ENCODE measurements at places on chromosomes 5 and 9.

GRCh38 chr5:74519161-74519571 lies 121.4 kb downstream of the ENC1 start:
- DNase-seq: no peak

GRCh38 chr5:68708842-68709170 lies 385.0 kb upstream of the SLC30A5 start:
- no peak for DNase-seq

- DNase-seq: no peak
Measured at GRCh38 chr5:154603953-154604679, 126.1 kb upstream of the HAND1 start.

DNA sequence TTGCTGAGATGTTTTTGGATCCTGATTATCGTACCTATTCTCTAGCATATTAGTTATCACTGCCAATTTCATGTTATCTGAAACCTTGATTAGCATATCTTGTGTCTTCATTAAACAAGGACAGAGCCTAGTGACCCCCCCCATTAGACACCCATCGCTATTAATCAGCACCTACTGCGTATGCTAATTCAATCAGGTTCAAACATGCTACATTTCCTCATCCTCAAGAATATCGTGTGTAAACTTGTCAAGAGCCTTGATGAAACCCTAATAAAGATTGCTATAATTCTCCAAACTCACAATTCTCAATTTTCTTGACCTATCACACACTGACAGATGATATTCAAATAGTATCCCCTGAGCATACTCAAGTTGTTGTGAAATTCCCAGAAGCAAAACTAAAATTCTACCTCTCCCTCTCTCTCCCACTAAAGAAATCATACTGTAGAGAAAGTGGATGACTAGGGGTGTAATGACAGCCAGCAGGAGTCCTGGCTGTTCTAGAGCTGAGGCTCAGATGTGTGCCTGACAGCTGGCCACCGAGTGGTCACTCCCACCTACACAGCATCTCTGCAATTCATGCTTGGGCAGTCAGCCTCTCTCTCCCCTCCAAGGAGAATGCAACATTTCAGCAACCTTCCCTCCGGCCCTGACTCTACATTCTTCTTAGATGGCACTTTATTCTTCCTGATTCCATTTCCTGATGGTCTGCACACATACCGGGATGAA lies 9.2 kb upstream of the ZNF354A start:
- DNase-seq: no peak

- no peak for DNase-seq
Measured at GRCh38 chr5:77869116-77869798, 93.1 kb upstream of the TBCA start.

GRCh38 chr9:136596630-136597031 lies 50.8 kb upstream of the NOTCH1 start:
- DNase-seq: no peak

- no peak for DNase-seq
Measured at GRCh38 chr5:122532035-122532434, 220.0 kb downstream of the SNCAIP start.

DNA sequence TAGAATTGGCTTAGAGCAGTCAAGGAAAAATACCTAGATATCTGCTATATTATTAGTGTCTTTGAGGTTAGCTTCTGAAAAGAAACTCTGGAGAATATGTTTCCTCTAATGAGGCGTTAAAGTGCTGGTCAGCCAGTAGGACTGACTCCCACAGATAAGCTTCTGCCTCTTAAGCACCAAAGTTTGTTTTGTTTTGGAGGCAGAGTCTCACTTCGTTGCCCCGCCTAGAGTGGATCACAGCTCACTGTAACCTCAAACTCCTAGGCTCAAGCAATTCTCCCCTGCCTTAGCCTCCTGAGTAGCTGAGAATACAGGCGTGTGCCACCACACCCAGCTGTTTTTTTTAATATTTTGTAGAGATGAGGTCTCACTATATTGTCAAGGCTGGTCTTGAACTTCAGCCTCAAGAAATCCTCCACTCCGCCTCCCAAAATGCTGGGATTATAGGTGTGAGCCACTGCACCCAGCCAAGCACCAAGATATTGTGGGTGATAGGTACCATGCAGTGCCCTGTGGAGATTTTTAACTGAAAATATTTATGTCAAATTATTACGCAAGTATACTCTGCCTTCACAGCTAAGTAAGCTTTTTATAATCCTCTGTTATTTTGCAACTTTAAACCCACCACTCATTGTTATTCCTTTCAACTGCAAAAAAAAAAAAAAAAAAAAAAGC lies 24.7 kb upstream of the TMEM171 start:
- DNase-seq: no peak

DNA sequence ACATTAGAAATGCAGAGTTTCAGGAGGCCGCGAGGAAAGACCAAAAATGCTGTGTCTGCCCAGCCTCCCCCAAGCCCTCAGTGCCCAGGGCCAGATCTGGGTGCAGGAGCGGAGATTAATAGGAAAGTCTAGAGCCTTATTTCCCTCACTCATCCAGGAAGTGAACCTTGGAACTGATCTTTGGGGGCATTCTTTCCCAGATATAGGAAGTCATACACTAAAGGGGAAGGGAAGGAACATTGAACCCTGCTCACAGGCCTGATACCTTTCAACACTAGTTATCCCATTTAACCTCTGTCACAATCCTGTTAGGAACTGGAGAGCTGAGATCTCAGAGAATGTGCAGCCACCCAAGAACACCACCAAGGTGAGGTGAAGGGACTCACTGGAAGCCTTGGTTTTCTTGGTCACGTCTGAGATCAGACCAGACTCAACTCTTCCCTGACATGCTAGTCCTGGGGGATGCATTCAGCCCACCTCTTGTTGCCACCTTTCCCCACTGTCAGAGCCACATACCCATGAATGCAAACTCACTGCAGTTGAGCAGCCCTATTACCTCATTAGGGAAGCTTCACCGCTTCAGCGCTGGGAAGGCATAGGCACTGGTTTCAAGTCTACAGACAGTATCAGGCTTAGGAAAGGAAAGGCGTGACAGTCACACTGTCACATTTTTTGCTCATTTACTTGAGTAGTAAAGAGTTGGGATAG lies 95.0 kb downstream of the KIAA1958 start:
- DNase-seq: no peak

DNA sequence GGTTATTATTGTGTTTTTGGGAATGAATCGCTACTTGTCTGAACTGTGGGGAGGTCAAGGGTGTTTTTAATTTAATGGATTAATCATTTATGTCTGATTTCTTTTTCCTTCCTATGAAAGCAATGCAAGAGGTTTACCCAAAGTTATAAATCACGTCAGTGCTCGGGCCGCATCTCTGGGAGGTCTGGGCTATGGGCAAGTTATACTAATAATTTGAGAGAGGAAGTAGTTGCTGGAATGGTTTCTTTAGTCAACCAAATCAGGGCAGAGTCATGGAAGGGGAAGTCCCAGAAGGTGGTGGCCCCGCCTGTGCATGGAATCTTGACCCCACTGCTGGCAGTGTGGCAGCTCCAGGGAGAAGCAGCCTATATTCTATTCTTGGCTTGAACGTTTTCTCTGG lies 180.2 kb downstream of the HSPA4 start:
- no peak for DNase-seq

- no peak for DNase-seq
Measured at GRCh38 chr5:136740228-136740627, 374.9 kb upstream of the TRPC7 start.

- no peak for DNase-seq
Measured at GRCh38 chr5:64606926-64607325, 83.4 kb upstream of the SHISAL2B start.

DNA sequence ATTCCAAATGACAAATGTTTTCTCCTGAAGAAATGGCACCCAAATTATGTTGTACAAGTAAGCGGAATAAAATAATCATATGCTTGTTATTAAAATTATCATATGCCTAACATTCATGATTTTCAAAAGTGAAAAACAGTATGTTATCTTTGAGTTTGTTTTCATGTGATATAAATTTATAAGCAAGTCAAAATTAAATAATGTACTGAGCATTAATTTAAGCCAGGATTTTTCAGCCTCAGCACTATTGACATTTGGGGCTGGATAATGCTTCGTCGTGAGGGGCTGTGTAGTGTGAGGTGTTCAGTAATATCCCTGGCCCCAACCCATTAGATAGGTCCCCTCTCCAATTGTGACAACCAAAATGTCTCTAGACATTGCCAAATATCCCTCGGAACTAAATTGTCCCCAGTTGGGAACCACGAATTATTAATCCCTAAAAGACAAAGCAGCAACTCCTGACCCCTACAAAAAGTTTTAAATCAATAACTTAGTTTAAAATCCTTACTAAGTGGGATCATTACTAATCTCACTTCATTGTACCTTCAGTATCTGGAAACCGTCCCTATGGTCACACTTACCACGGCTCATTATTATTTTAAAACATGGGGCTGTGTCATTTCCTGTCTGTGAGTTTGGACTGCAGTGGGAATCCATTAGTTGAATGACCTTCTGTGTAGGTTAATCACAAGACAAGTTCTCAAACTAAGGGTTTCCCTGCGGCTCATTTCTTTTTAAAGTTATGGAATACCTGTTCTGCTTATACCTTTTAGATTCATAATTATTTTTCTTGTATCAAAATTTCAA lies 1.3 kb upstream of the NNT start:
- no peak for DNase-seq

GRCh38 chr5:22596404-22596970 lies 256.7 kb downstream of the CDH12 start:
- DNase-seq: no peak

GRCh38 chr9:79292731-79293280 lies 279.0 kb upstream of the TLE4 start:
- DNase-seq: no peak

- DNase-seq: no peak
Measured at GRCh38 chr5:58490402-58491050, 709 bp upstream of the GAPT start.

DNA sequence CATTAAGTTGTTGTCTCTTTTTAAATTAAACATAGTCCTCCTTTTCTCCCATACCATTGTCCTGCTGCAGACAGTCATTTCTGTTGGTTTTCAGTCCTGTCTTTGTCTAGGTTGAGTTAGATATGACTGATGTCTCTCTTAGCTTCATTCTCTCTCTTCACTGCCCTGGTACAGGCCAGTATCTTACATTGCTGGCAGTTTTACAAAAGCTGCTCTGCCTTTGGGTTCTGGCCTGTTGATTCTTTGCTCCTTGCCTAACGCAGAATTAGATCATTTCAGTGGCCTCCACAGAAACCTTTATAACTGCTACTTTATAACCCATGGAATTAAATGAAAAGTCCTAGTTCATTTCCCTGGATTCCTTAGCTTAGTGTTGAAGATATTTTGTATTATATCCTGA lies 33.7 kb downstream of the GPR21 start:
- no peak for DNase-seq

GRCh38 chr5:113405530-113405929 lies 29.3 kb downstream of the TSSK1B start:
- DNase-seq: no peak

- no peak for DNase-seq
Measured at GRCh38 chr5:136099870-136100269, 32.8 kb upstream of the SMAD5 start.

- DNase-seq: no peak
Measured at GRCh38 chr5:176491101-176491502, 42.9 kb downstream of the FAF2 start.

- DNase-seq: no peak
Measured at GRCh38 chr9:124788542-124789217, 11.7 kb downstream of the OLFML2A start.

DNA sequence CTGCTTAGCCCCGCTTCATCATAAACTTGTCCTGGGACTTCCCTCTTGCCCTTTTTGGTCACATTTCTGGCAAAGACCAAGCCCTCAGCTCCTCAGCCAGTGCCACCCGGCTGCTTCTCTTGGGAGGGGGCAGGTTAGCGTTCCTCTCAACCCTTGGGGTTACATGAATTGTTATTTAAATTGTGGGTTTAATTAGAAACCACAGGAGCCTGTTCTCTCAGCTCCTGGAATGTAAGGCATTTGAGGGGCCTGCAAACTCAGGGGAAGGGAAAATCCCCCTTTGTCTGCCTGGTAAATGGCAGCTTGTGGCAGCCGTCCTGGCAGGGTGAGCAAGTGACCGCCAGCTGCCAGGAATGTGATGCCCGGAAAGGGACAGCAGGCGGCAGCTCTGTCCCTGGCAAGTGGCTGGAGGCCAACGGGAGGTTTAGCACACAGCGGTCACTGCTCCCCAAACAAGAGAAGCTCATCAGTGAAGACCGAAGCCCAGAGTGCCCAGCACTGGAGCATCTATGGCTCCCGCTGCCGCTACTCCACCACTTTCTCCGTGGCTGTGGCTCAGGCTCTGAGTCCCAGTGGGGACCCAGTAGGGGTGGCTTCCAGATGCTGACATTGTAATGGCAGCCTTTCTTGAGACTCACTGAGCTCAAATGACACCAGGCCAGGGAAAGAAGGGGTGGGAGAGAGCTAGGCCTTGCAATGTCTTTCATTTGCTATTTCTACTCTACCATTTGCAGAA lies 51.7 kb downstream of the SHB start:
- no peak for DNase-seq

DNA sequence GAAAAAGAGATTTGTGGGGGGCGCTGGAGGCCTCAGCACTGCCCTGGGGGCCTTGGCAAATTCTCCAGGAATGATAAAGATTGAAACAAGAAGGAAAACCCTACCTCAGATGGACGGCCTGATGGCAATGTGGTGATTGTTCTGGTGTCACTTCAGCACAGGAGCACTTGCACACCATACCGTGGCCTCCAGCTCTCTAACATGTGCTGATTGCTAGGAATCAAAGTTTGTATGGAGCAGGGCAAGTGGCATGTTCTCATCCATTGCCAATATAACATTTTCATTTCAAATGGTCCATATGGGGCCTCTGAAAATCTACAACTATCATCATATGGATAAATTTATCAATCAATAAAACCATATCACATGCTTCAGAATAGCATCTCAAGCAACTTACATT lies 253.0 kb downstream of the DEPDC1B start:
- no peak for DNase-seq

- DNase-seq: no peak
Measured at GRCh38 chr9:110555551-110556331, 23.8 kb downstream of the SVEP1 start.

DNA sequence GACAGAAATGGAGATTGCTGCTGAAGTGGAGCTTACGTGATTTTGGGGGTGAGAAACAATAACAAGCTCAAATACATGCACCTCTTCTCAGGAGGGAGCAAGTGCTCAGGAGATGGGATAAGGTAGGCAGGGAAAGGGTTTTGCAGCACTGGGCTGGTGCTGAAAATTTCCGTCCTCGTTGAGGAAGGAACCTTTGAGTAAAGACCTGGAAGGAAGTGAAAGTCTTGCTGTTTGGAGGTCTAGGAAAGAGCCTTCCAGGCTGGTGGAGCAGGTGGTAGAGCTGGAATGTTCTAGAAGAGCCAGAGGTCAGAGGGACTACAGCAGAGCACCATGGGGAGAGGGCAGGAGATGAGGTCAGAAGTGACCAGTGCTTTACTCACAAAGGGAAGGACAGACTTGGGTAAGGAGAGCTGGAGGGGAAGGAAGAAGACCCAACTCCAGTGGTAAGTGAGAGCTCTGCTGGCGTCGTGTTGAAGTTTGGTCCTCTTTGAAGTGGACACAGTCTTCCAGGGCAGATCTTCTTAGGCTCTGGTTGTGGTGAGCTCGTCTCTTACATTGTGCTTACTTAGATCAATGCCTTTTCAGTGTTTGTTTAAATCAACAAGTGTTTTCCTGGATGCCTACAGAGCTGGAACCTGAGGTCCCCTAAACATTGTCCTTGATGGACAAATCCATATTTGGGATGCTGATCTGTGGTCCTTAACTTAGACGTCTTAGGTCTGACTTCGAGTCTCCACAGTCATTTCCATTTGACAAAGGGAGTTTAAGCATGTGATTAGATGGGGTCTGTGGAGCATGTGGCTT lies 21.0 kb downstream of the ANKRD33B start:
- no peak for DNase-seq
